D721Med (cell line): ENCODE measurements at places on chromosomes 7 and 10.

DNA sequence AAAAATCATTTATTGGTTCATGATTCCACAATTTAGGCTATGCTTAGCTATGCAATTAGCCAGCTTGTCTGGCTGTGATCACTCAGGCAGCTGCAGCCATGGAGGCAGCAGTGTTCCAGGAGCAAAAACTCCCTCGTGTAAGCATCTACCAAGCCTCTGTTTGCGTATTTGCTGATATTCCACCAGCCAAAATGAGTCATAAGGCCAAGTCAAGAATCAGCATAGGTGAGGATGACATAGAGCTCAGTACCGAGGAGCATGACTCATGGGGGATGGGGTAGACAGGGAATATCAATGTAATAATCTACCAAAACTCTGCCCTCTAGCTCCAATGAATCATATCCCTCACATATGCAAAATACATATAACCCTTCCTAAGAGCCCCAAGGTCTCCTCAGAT is 63.3 kb downstream of the IMMP2L start:
- DNase-seq = no peak

GRCh38 chr7:106523482-106523881 is 137.5 kb downstream of the CCDC71L start:
- DNase-seq = no peak

GRCh38 chr7:41287559-41288335 is 415.1 kb downstream of the INHBA start:
- no peak for DNase-seq

DNA sequence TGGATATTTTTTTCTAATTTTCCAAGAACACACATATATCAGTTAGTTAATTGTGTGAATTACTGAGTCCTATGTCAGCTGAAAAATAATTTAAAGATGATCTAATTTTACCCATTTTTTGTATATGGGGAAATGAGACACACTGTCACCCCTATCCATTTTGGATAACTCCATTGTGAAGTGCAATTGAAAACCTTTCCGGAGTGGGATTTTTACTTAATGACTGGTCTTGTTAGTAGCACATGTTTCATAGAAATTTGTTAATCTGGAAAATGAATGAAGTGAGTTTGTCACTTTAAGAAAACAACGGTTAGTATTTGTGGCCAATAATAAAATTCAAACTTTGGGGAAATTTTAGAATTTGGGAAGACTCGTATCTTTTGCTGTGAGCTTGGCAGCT is 2.0 kb downstream of the GARS1 start:
- DNase-seq = no peak

GRCh38 chr7:95725205-95725604 is 47.1 kb upstream of the DYNC1I1 start:
- no peak for DNase-seq

DNA sequence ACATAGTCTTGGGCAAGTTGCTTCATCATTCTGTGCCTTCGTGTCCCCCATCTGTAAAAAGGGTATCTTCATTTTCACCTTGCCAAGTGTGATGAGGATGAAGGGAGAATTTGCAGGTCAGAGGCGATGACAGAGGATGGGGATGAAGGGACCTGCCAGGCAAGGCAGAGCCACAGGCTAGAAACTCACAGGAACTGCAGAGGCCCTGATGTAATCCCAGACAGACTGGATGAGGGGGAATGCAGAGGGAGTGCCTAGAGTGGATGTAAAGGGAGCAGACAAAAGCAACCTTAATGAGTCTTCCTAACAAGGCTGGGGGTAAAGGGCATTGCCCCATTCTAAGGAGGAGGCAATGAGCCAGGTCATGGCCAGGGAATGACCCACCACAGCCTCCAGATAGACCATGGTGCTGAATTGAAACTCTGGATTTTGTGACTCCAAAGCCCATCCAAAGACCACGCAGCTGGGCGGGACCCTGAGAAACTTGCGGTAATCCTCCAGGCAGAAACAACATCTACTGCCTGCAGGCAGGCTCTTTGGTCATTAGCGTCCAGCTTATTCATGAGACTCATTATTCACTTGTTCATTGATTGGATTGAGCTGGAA is 1.9 kb downstream of the ANTXRL start:
- DNase-seq = no peak

DNA sequence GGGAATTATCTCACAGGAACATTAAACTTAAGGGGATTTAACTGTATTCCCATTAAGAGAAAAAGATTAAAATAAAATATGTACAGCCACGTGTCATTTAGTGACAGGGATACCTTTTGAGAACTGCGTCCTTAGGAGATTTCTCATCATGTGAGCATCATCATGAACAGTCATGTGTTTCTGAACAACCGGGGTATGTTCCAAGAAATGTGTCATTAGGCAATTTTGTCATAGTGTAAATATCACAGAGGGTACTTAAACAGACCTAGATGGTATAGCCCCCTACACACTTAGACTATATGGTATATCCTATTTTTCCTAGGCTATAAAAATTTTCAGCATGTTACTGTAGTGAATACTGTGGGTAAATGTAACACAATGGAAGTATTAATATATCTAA is 840.3 kb downstream of the CNTNAP2 start:
- DNase-seq = no peak

DNA sequence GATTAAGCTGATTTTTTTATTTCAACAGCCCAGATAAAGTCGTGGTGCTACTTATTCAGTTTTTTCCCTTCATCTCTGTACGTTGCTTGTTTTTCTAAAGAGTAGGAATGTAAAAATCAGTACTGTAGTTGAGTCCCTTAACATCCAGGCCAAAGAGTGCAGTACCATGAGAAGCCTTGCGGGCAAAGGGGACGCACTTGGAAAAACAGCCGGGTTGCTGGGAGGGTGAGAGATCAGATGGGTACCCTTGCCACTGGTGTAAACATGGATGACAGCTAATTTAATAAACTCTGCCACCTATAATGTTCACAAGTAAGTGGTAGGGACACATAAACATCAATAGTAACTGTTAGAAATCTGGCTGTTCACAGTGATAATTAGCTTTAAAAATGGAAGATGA is 175.9 kb downstream of the POU6F2 start:
- DNase-seq = no peak

DNA sequence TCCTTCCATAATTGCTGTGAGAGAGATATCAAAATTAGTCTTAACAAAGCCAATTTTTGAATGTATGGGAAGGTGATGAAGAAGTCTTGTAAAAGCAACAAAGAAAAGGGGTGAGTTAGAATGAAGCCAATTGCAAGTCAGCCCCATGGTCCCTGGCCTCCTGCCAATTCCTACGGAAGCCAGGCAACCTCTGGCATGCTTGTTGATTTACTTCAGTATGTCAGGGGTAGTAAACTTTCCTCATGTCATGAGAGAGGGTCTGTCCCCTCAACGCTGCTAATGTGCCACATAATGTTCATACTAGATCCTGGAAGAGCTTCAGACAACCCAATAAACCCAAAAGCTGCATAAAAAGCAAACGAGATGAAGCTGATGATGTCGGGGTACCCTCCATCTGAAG is 159.1 kb upstream of the YAE1 start:
- DNase-seq = no peak

DNA sequence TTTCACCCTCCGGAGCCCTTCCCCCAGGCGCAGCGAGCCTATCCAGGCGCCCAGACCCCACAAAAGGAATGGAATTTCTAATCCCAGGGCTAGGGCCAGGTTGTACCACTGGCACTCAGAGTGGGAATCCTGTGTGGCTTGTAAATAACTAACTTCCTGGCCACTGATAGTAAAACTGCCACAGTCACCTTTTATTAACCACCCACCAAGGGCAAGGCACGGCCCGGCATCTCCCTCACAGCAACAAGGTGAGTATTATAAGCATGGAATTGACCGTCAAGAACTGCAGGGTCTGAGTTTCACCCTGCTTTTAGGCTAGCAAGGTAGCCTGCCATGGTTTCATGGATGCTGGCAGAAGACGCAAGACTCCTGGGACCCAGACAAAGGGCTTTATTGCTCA is 51.1 kb downstream of the SPOCK2 start:
- DNase-seq = no peak

- DNase-seq = no peak
Observed at GRCh38 chr7:157694376-157694665, 357.5 kb downstream of the DNAJB6 start.

- DNase-seq = no peak
Observed at GRCh38 chr7:112252691-112253090, 46.2 kb downstream of the ZNF277 start.

GRCh38 chr10:110353244-110354119 is 48.8 kb upstream of the SMNDC1 start:
- no peak for DNase-seq

GRCh38 chr10:114379631-114380041 is 24.7 kb downstream of the AFAP1L2 start:
- DNase-seq = no peak

DNA sequence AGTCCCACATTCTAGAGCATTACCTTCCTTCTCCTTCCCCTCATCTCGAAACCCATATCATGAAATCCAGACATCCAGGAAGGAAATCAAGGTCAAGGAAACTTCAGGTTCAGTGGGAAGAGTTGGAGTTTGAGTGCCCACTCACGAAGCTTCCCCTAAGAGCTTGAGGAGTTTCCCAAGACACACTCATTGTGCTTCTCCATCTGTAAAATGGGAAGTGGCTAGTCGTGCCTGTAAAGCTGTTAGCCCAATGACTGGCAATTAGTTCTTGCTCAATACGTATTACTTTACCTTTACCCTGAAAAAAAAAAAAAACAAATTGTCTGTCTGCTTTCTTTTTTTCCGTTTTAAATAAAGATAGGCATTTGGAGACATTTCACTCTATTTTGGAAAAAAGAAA is 42.3 kb downstream of the GPAM start:
- no peak for DNase-seq

DNA sequence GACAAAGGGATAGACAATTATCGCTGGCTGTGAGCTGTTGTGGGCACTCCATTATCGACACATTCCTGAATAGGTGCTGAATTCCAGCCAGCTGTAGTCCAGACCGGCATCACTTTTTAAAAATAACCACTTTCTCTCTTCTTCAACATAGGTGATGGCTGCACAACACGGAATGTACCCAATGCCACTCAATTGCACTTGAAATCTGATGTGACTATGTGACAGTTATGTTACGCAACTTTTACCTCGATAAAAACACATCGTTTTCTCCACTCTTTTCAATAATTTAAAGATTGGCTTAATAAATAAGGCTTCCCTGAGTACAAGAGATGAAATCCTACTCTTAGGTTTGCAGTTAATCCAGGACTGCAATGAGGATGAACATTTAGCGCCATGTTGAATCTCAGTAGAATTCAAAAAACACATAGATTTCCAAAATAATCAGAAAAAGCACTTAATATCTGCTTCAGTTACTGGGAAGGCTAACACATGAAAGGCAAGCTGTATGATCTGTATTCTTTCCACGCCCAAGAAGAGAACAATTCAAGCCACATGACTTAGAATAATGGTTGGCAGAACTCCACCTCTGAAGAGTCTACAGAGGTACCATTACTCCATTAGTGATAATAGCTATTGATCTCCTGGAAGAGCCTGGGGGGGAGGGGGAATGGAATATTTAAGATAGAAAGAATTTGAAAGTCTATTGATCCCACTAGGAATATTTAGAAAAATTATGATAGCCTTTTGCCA is 3.6 kb downstream of the YWHAG start:
- DNase-seq = no peak

DNA sequence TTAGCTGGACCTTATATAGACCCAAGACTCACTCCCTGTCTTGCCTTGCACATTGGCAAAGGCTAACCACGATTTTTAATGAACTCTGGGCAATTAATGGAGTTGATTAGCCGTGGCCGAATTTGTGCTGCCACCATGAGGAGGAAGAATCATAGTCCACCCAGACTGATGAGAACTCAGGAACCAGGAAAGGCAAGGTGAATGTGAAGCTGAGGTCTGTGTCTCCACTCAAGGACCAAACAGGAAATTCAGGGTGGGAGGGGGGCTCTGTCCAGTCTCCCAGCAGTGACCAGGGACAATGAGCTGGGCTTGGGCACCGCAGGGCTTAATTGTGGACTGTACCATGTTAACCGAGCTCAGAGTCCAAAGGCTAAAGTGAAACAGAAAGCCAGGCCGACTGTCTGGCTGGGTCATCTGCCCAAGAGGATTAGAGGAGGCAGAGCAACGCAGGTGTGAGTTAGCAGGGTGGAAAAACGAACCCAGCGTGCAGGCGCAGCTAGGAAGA is 127.0 kb upstream of the JCAD start:
- DNase-seq = no peak

DNA sequence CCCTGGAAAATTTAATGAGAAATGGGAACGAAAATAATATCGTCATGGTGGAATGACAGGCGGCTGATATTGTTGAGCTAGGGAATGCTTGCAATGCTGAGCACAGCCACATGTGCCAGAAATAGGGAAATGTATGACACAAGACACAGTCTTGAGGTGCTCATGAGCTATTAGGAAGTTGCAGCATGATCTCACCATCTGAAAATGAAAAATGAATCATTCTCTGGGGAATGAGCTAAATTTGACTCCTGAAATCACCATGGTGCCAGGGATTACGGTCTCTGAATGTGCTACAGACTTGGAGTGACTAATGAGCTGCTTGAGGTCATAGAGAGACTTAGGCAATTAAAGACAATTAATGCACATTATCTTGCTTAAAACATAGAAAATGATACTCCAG is 845.0 kb downstream of the CNTNAP2 start:
- DNase-seq = no peak

GRCh38 chr10:16640153-16640552 is 118.5 kb upstream of the C1QL3 start:
- DNase-seq = no peak

DNA sequence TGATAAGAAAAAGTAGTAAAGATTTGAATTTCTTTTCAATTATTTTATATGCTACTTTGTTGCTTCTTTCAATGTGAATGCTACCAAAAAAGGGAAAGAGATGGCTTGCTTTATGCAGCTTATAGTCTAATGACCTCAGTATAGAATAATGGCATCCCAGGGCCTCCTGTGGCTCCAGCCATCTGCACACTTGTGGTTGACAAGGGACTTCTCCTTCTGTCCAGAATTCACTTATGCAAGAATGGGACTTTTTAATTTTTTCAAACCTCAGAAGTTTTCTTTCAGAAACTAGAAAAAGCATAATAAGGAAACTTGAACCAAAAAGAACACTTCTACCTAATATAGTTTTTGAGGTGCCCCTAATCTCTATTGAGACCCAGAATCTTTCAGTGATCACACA is 310.9 kb downstream of the CTNNA3 start:
- DNase-seq = no peak

DNA sequence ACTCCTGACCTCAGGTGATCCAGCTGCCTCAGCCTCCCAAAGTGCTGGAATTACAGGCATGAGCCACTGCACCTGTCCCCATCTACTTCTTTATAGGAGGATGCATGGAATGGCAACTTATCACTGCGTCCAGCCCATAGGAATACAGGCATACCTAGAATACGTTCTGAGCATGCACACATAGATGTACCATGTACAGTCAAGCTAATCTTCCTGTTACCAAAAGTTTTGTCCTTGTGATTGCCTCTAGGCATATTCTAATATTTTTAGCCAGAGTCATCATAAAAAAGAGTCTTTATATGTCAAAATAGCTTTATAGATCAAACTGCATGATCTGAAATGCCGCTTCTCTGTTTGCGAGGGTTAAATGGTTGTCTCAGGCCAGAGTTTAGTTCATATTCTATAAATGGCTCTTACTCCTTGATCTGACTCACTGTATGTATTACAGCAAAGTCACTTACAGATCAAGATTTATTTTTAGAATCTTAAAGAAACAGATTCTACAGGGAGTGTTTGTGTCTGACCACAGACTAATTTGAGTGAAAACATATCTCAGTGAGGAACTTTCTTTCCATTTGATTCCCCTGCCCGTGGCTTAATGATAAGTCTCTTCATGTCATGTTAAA is 210.9 kb downstream of the CREB5 start:
- no peak for DNase-seq
